ENCODE measurements at places on chromosomes 5 and 9.

DNA sequence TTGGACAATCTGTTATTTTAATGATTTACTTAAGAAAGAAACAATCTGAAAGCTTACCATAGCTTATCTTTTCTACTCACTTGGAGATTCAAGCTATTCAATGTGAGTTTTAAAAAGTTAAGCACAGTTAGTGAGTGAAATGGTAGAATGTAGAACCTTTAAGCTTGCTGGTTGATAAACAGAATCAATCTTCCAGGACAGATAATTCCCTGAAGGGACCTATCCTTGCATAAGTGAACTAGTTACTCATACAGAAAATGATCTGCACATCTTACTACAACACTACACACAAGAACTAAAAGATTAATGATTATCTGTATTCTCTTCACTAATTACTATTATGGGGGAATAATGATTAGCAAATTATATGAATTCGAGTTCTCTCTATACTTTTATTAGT is 165.6 kb downstream of the PALM2AKAP2 start:
- DNase-seq = no peak

- no peak for DNase-seq
Observed at GRCh38 chr5:16757989-16758501, 141.2 kb upstream of the RETREG1 start.

DNA sequence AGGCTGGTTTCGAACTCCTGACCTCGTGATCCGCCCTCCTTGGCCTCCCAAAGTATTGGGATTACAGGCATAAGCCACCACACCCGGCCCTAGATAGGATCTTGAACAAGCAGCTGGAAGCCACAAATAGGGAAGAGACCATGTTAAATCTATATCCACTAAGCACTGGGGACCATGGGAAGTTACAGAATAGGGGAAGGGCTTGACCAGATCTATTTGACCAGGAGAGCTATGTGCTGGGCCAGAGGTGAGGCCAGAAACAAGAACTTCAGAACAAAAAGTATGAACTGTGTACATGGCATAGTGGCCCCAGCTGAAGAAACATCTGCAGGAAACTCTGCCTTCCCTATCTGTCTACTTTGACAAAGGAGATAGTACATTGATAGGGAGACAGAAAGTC is 10.8 kb downstream of the KLF4 start:
- DNase-seq = no peak

DNA sequence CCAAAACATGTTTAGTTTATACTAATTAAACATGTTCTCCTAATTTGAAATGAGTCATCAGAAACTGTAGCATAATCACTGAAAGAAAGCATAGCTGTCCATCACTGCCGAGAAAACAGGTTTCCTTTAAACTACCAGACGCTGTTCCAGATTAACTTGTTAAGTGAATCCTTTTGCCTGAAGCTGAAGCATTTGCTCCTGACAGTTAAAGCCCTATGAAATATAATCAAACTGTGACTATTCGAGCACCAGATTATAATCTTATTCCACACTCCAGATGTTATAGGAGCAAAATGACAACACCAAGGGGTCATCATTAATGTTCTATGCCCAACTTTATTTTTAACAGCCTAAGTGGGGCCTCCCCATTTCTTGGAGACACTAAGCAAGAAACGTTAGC is 86.0 kb upstream of the CTSL start:
- DNase-seq = no peak

GRCh38 chr5:90843443-90843842 is 284.8 kb downstream of the ADGRV1 start:
- DNase-seq = no peak

GRCh38 chr5:173878224-173878967 is 9.8 kb upstream of the CPEB4 start:
- DNase-seq = no peak

DNA sequence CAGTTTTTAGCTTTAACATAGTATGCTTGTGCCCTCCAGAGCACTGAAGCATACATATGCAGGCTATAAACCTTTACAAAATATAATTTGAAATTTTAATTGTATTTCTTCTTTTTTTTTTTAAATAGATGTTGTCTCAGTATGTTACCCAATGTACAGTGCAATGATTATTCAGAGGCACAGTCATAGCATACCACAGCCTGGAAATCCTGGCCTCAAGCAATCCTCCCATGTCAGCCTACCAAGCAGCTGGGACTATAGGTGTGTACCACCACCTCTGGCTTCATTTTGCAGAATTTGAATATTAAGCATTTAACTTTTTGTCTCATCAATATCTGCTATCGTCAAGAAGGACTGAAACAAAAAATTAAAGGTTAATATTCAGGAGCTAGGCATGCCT is 16.9 kb upstream of the ZNF782 start:
- DNase-seq = no peak

DNA sequence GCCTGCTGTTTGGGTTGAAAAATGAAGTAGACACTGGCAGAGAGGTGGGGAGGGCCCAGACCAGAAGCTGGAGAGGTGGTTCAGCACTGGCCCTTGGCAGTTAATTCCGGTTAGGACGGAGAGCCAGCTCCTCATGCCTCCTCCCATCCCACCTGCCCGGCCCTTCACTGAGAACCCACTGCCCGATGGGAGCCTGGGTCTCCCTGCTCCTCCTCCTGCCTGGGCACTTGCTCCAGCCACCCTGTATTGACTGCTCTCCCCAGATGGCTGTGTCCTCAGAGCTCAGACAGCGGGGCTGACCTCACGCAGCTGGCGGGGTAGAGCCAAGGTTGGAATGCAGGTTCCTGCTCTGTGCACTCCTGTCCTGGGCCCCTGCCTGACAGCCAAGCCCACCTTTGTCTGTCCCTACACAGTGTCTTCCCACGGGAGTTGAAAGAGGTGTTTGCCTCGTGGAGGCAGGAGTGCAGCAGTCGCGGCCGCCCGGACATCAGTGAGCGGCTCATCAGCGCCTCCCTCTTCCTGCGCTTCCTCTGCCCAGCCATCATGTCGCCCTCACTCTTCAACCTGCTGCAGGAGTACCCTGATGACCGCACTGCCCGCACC is 114.7 kb downstream of the DAB2IP start:
- DNase-seq = no peak
